Cardiac muscle cell (in vitro differentiated cells and primary cell): ENCODE measurements at places on chromosomes 6 and 20. TPM values are rescaled to one million over a fixed set of nuclear protein-coding genes. Genes with fewer than 3 reads are reported as not detected.

The COL21A1 gene
- 0.81 and 0.83 TPM in 2 replicates for polyA plus RNA-seq

The PPP1R16B gene
- 0.10 TPM in 1 of 2 replicates, not detected in the other for polyA plus RNA-seq

The GCLC gene
- 17.5 and 18.1 TPM in 2 replicates for polyA plus RNA-seq

The TBXT gene
- not detected in 2 replicates for polyA plus RNA-seq

The TGM3 gene
- 0.37 TPM in 1 of 2 replicates, not detected in the other for polyA plus RNA-seq

The ISM1 gene
- 0.59 TPM in 1 of 2 replicates, not detected in the other for polyA plus RNA-seq

The TSPO2 gene
- not detected in 2 replicates for polyA plus RNA-seq

The FAXC gene
- 2.7 and 4.1 TPM in 2 replicates for polyA plus RNA-seq

The ARFGEF3 gene
- 0.11 and 0.43 TPM in 2 replicates for polyA plus RNA-seq
